ENCODE measurements at places on chromosomes 1 and 21. TPM values are rescaled to one million over a fixed set of nuclear protein-coding genes. Genes with fewer than 3 reads are reported as not detected.

Gene TRIM63
- total RNA-seq, result 0.21 TPM

Gene EXO1
- 0.39 TPM for total RNA-seq

Gene RNF223
- total RNA-seq, result not detected

Gene PEAR1
- total RNA-seq, result 51.4 TPM

Gene PLPPR4
- total RNA-seq, result 0.66 TPM

Gene AQP10
- not detected for total RNA-seq

Gene UTS2
- total RNA-seq, result not detected

Gene AGO4
- 16.3 TPM for total RNA-seq

GRCh38 chr1:239617731-239618130, 231.4 kb downstream of the CHRM3 start:
- no peak for DNase-seq

GRCh38 chr1:205042911-205043806, at the start of gene CNTN2:
Gene CNTN2 (plus strand): TSS chr1:205043212. CDS start chr1:205053186, 9,974 bp downstream.
- DNase-seq, result no peak

DNA sequence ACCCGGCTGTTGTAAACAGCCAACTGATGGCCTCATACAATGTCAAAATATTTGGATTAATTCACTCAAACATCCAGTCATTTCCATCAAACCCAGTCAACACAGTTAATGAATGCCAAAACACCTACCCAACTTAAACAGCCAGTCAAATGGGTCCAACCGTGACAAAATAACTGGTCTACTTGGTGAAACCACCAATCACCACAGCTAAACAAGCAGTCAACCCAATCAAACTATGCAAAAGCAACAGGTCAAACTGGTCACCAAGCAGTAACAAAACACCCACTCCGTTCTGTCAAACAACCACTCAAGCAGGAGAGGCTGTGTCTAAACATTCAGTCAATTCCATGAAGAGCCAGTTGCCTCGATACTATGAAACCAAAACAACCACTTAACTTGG, 119.2 kb downstream of the FOXD2 start:
- DNase-seq, result no peak

GRCh38 chr1:24558902-24559791, 3.3 kb downstream of the NCMAP start:
- DNase-seq, result peak; percentile 62

GRCh38 chr21:44010429-44010828, 1.7 kb upstream of the TRAPPC10 start:
- DNase-seq, result no peak

GRCh38 chr1:189424746-189425331, 1052.8 kb downstream of the BRINP3 start:
- no peak for DNase-seq

DNA sequence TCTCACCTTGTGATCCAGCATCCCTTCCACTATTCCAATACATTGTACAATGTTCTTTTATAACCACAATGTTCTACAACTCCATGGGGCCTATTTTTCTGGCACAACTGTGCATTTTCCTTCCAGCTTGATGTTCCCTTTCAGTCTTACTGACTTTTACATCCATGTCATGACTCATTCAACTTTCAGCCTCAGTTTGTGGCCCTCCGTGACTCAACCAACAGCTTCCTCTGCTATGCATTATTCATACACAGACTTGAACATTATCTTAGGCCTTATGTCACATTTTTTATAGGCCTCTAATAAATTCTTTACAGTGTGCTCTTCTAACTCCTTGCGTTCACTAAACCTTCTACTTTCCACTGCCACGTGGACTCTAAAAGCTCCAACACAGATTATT, 119.4 kb upstream of the PRMT6 start:
- DNase-seq, result no peak

GRCh38 chr1:230753586-230754251, 6.5 kb downstream of the CAPN9 start:
- no peak for DNase-seq

- no peak for DNase-seq
Measured at GRCh38 chr1:82185084-82185483, 384.4 kb downstream of the ADGRL2 start.

- no peak for DNase-seq
Measured at GRCh38 chr1:118338936-118339335, 153.9 kb upstream of the SPAG17 start.

GRCh38 chr1:69947837-69948236, 257.5 kb downstream of the LRRC40 start:
- DNase-seq, result no peak

GRCh38 chr1:93770640-93771039, 89.0 kb upstream of the BCAR3 start:
- no peak for DNase-seq

DNA sequence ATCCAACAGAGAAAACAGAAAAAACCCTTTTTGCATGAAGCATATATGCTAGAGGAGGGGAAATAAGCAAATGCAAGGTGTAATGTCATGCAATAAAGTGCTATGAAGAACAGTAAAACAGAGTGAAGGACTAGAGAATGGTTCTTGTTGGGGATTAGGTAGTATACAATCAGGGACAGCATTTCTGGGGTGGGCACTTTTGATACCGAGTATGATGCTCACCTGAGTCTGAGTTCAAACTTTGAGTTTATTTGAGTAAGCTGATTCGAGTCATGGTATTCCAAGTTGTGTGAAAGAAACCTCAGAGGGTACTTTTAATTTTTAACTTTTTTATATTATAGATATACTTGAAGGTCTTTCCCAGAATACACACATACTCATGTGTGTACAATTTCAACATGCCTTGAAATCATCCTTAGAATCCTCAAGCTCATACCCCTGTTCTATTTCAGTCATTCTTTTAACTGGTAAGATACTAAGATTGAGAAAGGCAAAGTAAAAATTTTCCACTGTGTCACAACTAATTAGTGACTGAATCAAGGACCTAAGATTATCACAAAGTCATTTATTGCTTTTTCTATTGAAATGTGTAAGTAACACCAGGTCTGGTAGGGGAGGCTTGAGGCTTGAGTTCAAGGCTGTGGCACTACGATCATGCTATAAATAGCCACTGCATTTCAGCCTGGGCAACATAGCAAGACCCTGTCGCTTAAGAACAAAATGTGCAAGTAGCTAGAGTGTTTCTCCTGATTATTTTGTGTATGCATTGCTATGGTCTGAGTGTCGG, 12.1 kb downstream of the LRRC8B start:
- DNase-seq, result no peak

GRCh38 chr1:156198831-156199349, 5.0 kb downstream of the SLC25A44 start:
- no peak for DNase-seq

DNA sequence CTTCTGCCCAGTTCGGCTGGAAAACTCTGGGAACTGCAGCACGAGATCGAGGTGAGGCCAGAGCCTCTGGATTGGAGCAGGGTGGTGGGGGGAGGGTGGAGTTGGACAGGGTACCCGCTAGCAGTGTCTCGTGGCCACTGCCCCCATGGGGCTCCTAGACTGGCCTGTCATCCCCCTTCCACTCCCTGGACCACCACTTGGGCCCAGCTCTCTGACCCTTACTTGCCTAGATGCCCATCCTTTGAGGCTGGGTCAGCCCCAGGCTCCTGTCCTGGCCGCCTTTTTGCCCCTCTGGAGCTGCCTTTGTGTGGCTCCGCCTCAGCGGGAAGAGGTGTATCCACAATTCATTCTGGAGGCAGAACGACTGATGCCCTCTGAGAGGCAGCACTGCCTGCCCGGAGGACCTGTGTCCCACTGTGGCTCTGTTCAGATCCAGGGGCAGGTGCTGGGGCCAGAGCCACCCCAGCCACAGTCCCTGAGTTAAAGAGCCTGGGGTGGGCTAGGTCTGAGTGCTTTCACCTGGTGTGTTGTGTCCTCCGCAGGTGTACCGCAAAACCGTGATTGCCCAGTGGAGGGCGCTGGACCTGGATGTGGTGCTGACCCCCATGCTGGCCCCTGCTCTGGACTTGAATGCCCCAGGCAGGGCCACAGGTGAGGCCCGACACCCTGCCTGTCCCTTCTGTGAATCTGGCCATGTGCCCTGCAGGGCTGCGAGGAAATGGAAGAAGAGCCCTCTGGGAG, 17.7 kb downstream of the FAAH start:
- no peak for DNase-seq

GRCh38 chr21:44837537-44837936, 19.7 kb upstream of the SUMO3 start:
- no peak for DNase-seq

DNA sequence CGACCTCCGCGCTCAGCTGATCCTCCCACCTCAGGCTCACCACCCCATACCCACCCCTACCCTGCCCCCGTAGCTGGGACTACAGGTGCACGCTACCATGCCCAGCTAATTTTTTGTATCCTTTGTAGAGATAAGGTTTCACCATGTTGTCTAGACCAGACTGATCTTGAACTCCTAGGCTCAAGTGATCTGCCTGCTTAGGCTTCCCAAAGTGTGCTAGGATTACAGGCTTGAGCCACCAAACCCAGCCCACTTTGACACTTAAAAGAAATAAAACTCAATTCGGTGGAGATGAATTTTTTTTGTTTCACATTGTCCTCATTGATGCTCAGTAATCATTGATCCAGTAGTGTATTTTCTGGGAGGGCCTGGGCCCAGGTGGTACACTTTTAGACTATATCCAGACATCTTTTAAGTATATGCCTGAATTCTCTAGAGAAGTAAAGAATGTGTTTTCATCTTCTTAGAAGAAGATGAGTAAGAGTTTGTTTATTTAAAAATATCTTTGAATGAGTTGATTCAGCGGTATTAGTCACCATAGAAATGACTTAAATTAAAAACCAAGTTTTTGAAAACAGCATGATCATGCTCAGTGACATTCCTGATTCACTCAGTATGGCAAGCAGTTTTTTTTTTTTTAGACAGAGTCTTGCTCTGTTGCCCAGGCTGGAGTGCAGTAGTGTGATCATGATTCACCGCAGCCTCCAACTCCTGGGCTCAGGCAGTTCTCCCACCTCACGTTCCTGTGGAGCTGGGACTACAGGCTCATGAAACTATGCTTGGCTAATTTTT, 57.8 kb downstream of the EPB41 start:
- DNase-seq, result no peak

- DNase-seq, result no peak
Measured at GRCh38 chr1:228478326-228478725, 8.9 kb upstream of the RNF187 start.

- no peak for DNase-seq
Measured at GRCh38 chr1:5568321-5568720, 423.9 kb downstream of the NPHP4 start.

DNA sequence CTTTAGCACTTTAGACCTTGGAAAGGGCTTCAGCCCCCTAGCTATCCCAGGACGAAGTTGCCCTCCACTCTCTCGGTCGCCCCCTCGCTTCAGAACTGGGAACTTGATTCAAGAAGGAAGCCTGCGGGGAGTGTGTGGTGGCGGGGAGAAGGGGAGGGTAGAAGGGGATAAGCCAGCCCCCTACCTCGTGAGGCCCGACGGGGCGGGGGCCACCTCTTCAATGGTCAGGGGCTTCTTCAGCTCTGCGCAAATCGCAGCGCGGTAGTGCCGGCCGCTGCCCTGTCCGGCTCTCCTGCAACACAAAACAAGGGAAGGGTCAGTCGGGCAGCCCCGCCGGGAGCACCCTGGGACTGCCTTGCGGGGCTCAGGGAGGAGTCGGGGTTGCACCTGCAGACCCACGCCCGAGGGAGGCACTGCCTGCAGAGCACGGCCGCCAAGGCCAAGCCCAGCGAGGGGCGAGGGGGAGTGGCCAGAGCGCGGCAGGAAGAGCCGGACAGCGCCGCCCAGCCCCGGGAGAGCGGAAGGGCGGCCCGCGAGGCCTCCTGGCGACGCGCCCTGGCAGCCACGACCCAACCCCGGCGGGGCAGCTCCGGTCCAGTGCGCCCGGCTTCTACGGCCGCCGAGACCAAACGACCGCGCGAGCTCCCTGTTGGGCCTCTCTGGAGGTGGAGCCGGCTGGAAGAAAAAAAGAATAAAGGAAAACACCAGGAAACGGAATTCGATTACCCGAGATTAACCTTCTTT, 56.2 kb upstream of the RASAL2 start:
- DNase-seq, result peak; percentile 44

GRCh38 chr1:43625063-43625780, 24.7 kb upstream of the KDM4A start:
- DNase-seq, result no peak

GRCh38 chr1:94279038-94279437, 41.7 kb upstream of the ARHGAP29 start:
- DNase-seq, result no peak

GRCh38 chr1:205373798-205374175, 17.1 kb upstream of the KLHDC8A start:
- DNase-seq, result no peak

GRCh38 chr21:28375708-28376385, 616.8 kb downstream of the LTN1 start:
- no peak for DNase-seq

DNA sequence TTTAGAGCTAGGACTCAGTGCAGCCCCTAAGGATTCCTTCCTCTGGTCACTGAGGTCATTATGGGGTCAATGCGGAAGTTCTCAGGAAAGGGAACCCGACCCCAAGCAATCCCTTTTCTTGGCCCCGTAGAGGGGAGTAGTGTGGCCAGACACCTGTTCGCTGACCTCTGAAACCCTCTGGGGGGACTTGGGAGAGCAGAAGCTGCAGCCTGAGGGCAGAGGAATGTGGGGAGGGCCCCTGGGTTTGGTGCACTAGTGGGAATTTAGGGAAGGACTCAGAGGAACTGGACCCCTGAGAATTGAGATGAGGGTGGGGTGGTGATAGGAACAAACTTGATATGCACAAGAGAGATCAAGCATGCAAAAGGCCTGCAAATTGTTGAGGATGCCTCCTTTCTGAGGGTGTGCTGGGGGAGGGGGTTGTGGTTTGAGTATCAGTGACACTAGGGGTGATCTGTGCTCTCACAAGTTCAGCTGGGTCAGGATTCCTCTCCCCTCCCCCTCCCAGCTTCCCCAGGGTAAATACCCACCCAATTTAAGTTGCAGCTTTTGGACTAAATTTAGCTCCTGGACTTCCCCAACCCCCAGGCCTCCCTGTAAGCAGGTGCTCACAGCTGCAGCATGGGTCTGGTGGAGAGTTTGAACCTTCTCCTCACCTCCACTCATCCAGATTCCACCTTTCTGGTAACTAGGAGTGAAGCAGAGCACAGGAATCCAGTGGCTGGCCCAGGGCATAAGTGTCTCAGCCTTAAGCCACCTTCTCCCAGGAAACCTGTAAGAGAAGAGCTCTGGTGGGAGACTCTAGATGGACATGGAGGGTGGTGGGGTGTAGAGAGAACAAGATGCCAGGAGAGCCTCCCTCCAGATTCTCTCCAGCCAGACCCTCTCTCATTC, 13.5 kb downstream of the ADAMTSL4 start:
- no peak for DNase-seq

DNA sequence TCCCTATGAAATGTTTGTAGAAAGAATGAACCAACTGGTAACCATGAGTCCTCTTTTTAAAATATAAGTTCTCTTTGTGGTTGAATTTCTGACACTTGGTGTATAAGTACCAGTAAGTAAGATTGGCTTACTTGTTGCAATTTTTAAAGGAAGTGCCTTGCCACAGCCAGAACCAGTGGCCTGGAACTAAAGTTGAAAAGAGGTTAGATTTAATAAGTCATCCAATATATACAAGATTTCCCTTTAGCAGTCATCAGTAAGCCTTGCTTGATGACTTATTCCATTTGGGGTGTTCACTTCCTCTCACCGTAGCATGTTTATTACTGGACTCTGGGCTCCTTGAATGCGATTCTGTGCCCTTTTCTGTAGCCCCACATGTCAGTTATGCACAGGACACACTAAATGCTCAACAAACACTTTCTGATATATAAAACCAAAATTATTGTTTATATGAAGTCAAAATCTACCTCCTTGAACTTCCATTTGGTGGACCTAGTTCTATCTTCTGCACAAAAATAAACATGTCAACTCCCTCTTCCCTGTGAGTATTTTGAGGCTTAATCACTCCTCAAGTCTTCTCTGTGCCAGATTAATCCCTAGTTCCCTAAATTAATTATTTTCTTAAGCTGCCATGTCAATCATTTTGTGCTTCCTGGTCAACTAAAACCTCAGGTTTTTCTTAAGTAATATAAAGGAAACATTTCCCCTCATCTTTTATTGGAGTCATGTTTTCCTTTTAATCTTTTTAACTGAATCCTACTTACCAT, 218.1 kb downstream of the ST6GALNAC3 start:
- DNase-seq, result no peak
